ENCODE measurements at places on chromosomes 3 and 15.
A peak's percentile ranks its signal among the peaks of the same experiment; 100 is the strongest.

GRCh38 chr3:17755836-17756235 lies 13.4 kb upstream of the TBC1D5 start:
- DNase-seq: peak; percentile 60

DNA sequence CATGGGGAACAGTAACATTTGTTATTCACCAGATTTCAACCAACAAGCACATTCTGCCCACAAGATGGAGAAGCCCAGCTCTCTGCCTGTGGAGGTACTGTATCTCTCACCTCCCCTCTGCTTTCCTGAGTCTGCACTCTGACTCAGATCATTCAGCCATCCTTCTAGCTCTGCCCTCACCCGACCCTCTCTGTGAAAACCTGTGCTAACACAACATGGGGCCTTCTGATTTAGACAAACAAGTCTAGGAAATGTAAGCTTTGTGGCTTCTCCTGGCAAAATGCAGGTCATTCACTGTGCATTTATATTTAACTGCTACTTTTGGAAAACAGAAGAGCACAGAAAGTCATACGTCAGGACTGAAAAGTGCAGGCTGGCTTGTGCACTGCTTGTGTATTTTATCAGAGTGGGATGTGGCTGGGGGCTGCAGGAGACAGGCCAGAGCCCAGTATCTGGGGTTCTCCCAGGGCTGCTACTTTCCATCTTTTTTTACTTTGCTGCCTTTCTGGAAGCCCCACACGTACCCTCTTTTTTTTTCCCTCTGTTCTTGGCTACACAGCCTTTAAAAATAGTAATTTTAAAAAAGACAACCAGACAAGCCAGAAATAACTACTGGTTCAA lies 50.8 kb downstream of the SUSD5 start:
- no peak for DNase-seq

DNA sequence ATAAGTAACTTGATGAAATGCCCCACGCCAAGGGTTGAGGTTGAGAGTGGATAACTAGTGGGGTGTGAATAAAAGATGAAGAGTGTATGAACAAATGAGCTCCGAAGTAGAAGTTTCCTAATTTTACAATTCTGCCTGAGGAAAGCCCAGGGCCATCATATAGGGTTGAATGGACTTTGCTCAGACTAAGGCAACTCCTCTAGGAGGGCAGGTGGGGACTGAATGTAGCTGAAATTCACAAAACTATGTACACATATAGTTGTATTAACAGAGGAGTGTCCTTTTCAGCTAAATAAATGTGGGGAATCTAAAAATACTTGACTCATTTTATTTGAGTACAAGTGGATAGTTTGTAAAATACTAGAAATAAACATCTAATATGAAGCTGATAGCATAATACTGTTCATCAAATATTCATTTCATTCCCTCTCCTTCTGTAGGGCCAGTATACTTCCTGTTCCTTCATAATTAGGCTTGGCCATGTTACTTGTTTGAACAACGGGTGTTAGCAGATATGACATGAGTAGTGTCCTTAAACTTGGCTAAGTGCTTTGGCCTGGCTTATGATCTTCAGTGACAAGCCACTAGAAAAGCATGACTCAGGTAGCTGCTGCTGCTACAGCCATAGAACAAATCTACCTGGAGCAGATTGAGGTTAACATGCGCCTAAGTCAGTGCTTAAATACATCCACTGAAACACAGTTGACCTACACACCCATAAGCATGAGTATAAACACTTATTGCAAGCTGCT lies 26.5 kb downstream of the PLSCR1 start:
- no peak for DNase-seq

GRCh38 chr3:160540551-160540950 lies 24.8 kb downstream of the KPNA4 start:
- DNase-seq: no peak

DNA sequence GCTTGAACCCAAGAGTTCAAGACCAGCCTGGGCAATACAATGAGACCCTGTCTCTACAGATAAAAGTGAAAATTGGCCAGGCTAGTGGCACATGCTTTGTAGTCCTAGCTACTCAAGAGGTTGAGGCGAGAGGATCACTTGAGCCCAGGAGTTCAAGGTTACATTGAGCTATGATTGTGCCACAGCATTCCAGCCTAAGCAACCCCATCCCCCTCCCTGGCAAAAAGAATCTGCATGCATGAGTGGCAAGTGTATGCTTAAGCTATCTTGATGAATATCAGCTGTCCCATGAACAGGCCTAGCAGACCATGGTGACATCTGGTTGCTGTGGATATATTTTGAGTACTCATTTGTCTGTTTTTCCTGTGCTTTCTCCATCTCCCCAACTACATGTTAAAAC lies 4.7 kb downstream of the ATRIP start:
- DNase-seq: no peak

- no peak for DNase-seq
Measured at GRCh38 chr3:184405075-184406030, 25.5 kb downstream of the CHRD start.

DNA sequence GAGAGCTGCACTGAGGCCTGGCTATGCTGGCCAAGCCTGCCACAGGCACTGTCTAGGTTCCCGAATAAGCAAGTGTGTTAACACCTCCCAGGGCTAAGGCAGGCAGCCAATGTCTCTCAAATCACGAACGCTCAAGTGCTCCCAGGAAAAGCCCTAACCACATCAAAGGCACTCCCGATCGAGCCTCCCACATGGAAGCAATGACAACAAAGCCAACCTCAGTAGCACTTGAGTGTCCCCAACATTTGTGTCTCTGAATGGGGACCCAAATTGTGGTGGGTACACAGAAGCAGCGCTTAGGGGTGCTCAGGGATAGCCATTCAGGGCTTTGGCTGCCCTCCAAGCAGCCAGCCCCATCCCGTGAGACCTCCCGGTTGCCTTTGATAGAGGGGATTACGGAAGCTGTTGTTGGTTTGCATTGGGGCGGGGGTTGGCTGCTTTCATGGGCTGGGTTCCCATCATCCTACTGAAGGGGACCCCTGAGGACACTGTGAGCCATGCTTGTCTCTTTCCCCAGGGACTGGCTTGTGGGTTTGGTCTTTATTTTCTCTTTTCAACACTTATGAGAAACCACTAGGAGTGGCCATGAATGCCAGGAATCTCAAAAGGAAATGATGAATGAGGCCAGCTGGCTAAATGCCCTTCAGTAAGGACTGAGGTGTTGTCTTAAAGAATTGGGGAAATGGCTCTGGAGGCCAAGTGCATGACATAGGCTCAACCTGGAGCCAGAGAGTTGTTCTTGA lies 234.1 kb upstream of the FEZF2 start:
- peak; percentile 29 for DNase-seq

- DNase-seq: no peak
Measured at GRCh38 chr3:143439817-143440216, 320.2 kb downstream of the CHST2 start.

GRCh38 chr3:108022256-108023150 lies 68.3 kb downstream of the CD47 start:
- no peak for DNase-seq

DNA sequence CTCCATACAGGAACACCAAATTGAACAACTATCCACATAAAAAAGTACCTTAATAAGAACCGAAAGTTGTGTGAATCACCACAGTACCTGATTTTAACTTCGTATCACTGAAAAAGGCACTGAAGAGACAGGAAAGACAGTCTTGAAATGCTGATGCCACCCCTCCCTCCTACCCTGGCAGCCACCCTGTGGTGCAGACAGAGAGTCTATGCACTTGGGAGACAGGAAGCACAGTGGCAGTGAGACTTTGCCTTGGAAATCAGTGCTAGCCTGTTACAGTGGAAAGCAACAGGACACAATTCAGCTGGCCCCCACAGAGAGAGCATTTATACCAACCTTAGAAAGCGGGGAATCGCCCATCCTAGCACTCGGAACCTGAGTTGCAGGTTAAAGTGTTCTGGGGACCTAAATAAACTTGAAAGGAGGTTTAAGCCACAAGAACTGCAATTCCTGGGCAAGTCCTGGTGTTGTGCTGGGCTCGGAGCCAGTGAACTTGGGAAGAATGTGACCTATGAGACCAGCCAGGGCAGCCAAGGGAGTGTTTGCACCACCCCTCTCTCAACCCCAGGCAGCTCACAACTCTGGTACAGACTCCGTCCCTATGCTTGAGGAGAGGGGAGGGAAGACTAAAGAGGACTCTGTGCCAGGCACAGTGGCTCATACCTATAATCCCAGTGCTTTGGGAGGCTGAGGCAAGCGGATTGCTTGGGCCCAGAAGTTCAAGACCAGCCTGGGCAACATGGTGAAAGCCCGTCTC lies 240.1 kb downstream of the ISL2 start:
- no peak for DNase-seq

DNA sequence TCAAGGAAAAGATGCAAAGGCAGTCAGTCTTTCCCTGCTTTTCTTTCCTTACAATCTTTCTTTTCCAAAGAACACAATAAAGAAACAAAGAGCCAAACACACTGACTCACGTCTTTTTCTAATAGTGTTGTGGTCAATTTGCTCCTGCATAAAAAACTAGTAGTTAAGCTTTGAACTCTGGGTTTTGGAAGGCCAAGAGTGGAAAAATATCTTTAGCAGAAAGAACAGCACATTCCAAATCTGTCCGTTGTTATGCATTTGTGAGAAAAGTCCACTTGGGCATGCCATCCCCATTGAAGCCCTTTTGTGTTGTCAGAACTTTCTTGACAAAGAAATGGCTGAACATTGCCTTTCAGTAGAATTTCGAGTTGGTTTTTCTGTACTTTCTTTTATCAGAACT lies 18.2 kb downstream of the COL8A1 start:
- no peak for DNase-seq

DNA sequence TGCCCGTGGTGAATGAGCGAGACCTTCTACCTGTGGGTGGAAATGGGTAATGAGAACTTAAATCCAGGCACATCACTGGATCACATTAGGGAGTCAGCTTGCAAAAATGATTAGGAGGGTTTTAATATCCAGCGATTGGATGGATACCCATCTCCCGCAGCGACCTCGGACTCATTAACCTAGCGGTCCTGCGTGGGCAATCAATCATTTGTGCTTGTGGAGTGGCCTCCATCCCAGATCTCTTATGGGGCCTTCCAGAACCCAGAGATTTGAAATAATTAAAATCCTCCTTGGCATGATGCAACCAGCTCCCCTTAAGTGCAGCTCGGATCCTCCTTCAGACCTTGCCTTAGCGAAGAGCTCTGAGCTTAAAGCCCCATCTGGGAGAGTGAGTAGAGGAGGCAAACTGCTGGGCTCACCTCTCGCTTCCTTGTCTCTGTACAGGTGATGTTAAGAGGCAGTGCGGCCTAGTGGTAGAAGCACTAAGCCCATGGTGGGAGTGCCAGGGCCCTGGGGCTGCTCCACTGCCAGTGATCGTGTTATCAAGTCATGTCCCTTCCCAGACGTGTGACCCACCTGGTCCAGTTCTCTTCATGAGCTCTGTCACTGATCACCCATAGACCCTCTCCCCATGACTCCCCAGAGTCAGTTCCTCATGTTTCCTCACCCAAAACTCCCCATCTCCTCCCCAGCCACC lies 285.2 kb upstream of the TLE3 start:
- no peak for DNase-seq

- DNase-seq: no peak
Measured at GRCh38 chr3:71587958-71588357, 4.4 kb upstream of the FOXP1 start.

GRCh38 chr15:89591834-89592233 lies 16.6 kb downstream of the TICRR start:
- no peak for DNase-seq

DNA sequence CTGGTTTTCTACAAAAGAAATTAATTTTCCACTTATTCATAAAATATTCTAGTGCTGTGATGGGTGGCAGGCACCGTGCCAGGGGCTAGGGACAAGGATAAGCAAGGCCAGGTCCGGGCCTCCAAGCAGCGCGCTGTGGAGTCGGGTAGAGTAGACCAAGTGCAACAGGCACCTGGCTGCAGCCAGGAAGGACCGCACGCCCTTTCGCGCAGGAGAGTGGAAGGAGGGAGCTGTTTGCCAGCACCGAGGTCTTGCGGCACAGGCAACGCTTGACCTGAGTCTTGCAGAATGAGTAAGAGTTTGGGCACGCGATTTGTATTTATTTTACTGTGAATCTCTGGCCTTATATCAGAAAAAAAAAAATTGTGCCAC lies at the start of gene CASR:
Gene CASR, plus strand, starts transcription at position 148 of the 372 bp plus-strand sequence. CDS start 70,522 bp downstream, outside the sequence.
- DNase-seq: peak; percentile 3

DNA sequence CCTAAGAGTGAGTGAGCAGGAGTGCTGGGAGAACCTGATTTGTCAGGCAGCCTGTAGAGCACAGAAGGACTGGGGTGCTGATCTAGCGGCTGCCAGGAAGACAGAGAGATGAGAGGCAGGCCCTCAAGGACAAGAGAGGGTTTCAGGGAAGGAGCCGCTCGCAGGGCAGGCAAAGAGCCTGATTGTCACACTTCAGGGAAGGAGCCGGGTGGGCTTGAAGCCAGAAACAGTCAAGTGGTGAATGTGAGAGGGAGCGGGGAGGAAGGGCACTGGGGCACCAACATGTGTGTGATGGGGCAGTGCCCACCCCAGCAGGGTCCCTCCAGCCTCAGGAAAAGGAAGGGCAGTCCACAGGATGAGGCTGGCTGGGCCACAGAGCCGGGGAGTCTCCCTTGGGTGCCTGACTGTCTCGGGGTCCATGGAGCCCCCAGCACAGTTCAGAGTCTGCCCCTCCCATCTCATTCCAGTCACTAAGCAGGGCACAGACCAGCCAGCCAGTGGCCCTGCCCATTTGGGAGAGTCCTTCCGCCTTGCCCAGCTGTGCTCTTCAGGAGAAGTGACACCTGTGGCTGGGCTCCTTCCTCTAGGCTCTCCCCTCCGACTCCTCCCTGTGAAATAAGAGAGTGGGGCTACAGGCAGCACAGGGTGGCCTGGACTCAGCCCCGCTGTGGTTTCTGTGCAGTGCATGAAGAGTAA lies 148.6 kb downstream of the RAB11A start:
- DNase-seq: no peak

DNA sequence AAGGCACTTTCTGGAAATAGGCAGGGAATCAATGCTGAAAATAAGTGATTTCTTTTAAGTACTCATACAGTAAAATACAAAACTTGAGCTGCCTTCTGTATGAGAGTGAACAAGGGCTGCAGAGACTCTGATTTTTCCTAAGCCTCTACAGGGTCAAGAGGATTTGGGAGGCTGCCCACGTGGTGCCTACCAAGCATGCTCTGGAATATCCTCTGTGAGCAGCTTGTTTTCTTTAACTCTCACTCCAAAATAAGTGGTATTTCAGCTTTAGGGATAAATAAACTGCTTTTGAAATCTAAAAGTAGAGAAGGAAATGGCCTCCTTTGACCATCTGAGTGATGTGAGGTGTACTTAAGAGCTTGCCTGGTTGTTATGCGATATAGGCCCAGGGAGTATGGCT lies 8.1 kb upstream of the SELENOK start:
- no peak for DNase-seq

GRCh38 chr3:14152233-14152962 lies 26.0 kb downstream of the XPC start:
- DNase-seq: no peak
